ENCODE measurements at places on chromosomes 5 and 9.

DNA sequence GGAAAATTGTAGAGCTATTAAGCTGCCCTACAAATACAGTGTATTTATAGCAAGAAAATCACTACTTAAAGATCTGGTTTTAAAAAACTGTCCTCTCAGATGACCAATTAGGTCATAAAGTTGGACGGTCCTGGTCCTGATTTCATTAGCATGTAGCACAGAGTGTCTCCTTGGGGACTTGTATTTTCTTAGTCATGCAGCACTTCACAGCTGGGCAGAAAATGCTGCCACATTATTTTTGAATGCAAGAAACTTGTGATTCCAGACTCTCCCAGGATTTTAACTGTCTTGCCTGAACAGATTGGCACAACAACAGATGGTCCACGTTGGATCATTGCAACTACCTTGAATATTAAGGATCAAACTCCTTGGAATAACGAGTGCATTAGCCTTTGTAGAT lies 348.1 kb upstream of the SGCD start:
- peak; percentile 82 for DNase-seq

DNA sequence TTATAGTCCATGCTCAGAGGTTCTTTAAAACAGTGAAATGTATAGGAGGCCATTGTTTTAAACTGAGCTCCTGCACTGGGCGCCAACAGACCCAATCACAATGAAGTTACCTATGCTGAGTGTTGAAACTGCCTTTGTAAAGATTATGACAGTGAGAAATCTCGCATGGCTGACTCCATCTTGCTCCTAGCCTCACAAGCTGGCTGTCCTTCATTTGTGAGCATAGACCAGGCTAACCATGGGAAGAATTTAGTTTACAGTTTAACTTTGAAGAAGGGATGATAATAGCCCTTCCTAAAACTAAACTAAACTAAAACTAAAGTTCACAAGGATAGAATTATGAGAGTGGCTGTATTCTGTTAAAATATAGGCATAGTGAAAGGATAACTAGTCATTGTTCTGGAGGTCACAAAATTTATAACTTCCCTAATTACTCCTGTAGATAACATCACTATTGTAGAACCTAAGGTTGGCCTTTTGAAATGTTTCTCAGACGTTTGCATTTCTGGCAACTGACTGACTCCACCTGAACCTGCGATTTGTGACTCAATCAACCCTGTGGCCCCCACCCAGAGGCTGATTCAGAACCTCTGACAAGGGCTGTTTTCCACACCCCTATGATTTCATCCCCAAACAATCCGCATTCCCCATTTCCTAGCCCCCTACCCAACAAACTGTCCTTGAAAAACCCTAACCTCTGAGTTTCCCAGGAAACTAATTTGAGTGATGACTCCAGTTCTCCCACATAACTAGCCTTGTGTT lies 59.1 kb downstream of the HMHB1 start:
- no peak for DNase-seq

DNA sequence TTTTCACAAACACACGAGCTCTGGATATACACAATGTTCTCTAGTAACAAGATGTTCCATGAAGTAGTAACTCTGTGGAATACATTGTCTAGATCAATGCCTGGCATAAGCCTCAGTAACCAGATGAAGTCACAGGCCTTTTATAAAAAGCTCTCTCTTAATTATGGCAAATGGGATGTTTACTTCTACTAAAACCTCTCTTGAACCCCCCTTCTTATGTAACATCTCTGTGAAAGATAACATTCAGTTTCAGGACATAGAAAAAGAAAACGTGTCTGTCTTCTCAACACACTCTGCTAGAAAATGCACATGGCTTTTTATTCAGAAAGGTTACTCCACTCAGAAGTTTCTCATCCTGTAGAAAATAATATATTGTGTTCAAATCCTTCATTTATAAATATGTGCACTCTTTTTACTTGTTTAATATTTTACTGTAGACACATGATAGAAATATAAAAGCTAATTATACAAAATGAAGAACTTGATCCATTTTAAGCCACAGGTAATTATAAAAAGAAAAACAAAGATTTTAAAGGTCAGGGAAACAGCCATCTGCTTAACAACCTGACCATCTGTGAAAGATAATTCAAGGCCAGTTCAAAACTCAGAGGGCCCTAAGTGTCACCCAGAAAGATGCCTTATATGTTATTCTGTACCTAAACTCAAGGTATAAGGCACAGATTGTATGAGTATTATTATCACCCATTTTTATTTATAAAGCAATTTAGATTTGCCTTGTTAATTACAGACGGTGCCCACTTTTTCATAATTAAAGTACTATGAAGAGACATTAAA lies 812.0 kb downstream of the CDH18 start:
- DNase-seq = peak; percentile 91

- DNase-seq = no peak
Measured at GRCh38 chr9:135862809-135863208, 44.5 kb downstream of the CAMSAP1 start.

DNA sequence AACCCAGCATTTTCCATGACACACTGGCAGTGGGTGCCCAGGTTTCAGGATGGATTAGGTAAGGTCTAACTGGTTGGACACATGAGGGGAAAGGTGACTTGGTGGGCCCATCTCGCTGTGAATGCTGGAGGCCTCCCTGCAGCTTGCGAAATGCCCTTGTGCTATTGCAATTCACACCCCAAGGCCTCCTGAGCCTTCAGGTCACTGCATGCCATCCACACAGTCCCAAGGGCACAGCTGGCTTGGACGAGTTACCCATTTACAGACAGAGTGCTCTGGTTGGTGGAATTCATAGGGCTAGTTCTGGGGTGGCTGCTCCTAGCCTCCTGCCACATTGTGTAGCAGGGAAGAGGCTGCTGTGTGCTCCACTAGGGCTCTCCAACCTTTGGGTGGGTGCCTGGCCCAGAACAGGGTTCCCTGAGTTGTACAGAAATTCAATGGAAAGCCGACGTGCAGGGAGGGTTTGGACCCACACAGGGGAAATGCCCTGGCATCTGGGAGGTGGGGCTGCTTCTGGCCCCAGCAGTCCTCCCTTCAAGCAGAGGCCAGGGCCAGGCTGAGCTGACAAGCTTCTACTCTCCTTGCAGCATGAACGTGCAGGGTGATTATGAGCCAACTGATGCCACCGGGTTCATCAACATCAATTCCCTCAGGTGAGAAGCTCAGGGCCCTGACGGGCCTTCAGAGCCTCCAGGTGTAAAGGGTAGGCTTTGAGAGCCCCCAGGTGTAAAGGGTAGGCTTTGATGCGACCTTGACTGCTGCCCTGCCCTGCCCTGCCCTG lies 54.3 kb downstream of the ASS1 start:
- DNase-seq = peak; percentile 31

DNA sequence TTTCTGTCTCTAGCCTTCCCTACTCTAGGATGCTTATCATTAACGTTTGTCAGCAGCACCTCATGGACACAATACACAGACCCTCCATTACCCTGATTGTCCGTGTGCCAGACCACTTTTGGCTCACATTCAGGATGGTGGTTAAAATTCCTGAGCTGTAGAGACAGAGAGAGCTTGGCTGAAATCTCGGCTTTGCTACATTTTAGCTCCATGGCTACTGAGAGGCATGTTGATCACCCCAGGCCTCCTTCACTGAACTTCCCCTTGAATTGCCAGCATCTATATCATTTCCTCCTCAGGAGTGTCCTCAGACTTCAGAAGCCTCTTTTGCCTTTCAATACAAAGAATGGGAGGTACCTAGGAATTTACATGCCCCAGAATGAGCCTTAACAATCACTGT lies 104.7 kb upstream of the ISL1 start:
- DNase-seq = no peak

DNA sequence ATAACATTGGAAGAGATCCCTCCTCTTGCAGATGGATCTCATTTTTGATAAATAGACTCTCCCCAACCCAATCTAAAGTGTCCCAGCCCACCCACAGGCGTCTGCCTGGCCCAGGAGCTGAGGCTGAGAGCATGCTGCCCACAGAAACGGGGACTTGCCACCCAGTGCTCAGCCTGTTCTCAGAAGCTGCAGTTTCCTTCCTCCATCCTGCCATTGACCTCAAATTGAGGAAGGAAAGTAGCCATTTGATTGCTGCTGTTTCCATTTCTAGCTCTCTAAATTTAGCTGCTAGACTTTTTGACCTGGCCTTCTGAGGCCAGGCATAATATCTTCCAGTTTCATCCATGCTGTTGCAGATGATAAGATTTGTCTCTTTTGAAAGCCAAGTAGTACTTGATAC lies 31.1 kb upstream of the FRMD3 start:
- no peak for DNase-seq

DNA sequence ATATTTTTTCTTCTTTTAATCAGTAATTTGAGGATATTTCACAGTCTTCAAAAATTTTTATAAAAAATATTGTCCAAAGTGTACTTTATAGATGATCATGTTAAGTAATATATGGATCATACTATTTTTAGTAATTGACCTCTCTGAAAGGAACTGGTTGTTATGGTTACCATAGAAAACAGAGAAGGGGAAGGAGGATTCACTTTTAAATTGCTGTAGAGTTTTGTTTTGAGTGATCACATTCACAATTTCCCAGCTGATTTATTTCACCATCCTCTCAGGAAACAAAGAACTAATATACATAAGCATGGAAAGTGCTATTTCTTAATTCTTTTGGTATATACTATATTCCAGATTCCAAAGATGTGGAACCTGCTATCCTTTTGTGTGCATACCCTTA lies 56.5 kb upstream of the NREP start:
- no peak for DNase-seq

GRCh38 chr9:136340356-136341041 lies 13.2 kb downstream of the GPSM1 start:
- no peak for DNase-seq

GRCh38 chr5:110784901-110785300 lies 46.1 kb downstream of the SLC25A46 start:
- no peak for DNase-seq

- DNase-seq = no peak
Measured at GRCh38 chr5:119036101-119036762, 34.7 kb upstream of the DMXL1 start.

GRCh38 chr5:181133083-181133482 lies 2.1 kb upstream of the OR2V1 start:
- DNase-seq = no peak

DNA sequence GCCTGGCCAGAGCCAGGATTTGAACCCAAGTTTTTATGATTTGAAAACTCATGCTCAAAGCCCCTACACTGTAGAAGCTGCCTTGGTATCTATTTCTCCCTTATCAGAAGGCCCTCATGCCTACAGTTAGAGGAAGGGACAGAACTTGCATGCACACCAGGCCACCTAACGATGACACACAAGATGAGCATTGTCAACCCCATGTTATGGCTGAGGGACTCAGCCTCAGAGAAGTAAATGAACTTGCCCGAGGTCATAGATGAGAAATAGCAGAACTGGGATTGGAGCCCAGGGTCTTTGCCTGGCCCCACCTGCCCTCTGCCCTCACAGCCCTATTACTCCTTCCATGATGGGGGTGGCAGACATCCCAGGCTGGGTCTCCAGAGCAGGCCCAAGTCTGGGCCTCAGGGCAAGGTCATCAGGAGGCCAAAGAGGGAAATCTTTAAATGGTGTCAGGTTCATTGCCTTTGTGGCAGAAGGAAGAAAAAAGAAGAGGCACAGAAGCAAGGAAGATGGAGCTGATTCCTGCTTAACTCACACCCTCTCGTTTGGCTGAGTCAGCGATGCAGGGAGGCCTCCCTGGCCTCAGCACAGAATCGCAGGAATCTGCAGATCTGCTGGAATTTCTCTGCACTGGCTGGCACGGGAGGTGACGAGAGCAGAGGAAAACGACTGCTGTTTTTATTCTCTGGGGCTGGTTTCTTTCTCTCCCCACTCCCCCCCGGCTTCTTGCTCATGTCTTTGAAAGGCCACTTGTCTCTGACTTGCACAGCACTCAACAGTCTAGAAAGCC lies 20.6 kb upstream of the CRB2 start:
- no peak for DNase-seq

DNA sequence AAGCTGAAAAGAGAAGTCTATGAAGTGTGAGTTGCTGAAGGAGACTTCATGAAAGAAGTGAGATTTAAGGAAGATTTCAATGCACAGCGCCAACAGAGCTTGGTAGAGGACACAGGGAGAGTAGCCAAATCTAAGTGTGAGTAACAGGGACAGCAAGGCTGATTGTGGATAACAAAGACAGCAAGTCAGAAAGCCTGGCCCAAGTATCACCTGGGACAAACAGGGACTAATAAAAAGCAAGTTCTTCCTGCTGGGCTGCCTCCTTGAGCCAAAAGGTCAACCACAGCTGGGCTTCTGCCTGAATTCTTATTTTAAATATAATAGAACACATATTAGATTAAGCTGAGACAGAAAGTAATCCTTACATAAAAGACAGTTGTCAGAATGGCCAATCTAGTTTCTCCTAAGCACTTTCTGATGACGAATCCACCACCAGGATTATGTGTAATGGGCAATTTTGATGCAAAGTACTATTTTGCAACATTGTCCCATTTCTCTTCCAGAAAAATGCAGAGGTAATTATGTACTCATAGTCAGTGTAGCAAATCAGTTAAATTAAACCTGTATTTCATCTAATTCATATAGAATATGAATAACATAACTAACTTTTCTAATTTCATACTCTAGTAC lies 73.8 kb downstream of the MAPKAP1 start:
- DNase-seq = no peak

DNA sequence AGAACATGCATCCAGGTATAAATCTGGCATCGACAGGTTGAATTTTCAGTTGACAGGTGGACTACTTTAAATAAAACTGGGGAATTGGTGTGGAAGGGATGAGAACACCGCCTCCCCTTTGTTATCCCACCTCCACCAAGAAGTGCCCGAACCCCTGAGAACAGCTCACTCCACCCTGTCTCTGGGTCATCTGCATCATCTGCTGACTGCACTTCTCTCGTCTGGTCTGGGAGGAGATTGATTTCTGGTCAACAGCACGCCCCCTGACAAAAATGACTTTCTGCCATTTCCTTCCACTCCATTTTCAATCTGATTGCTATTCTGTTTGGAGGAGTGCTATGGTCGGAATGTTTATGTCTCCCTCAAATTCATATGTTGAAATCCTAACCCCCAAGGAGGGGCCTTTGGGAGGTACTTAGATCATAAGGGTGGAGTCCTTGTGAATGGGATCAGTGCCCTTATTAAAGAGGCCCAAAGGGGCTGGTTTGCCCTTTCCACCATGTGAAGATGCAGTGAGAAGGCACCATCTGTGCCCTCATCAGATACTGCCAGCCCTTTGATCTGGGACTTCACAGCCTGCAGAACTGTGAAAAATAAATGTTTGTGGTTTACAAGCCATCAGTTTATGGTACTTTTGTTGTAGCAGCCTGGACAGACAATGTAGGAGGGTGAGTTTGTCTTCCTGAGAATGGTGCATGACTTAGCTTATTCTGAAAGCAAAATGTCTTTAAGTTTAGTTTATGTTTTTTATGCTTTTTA lies 145.7 kb downstream of the EGFLAM start:
- no peak for DNase-seq

- DNase-seq = no peak
Measured at GRCh38 chr5:38641003-38641402, 84.6 kb upstream of the LIFR start.

DNA sequence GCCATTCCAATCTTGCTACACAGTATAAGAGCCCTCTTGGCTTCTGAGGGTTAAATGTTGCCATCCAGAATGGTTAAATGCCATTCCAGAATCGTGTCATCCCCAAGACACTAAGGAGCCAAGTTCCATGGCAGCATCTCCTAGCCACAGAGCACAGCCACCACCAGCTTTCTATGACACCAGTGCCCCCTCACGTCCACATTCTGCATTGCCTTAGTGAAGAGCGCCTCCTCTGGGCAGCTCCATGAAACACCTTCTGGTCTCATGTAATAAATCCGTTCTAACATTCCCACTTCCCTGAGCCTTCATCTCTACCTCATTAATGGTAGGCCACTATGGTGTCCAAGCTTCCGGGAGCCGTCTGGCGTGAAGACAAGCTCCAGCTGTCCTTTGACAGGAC lies 12.4 kb downstream of the CBY3 start:
- DNase-seq = peak; percentile 61

GRCh38 chr5:110751902-110752762 lies 13.3 kb downstream of the SLC25A46 start:
- DNase-seq = no peak
